ENCODE measurements at places on chromosomes 5 and 9.

DNA sequence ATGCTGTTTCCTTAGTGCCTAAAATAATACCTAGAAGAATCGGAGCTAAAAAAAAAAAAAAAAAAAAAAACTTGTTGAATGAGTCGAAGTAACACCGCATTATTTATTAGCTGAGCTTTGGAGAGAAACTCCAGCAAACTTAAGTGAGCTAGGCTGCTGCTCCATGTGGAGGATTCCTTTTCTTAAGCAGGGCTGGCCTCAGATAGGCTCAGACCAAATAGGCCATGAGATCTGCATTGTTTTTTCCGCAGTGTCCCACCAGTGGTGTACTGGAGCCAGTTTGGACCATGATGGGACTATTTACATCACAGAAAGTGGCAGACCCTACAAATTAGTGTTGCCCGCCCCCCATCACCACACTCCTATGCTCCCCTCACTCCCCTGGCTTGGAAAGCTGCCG, 341.4 kb downstream of the DTWD2 start:
- no peak for DNase-seq

DNA sequence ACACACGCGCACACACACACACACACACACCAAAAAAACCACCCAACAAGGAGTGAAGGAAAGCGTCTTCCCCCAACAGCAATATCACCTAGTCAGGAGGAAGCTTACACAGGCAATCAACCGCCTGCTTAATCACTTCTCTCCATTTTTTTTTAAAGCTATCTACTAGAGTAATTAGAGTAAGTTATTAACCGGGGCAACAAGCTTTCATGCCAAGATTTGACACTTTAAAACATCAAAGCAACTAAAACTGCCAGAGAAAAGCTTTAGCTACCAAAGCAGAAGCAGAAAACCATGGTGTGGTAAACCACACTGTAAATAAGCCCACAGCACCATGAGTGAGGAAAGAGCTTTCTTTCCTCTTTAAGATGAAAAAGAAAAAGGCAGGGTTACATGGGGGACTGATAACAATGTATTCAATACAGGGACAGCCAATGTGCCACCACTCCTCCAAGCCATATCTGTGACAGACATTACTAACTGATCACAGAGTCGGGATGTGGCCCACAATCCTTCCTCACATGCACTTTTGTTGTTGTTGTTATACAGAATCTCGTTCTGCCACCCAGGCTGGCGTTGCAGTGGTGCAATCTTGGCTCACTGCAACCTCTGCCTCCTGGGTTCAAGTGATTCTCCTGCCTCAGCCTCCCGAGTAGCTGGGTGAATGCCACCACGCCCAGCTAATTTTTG, 282.1 kb downstream of the CRB2 start:
- no peak for DNase-seq

DNA sequence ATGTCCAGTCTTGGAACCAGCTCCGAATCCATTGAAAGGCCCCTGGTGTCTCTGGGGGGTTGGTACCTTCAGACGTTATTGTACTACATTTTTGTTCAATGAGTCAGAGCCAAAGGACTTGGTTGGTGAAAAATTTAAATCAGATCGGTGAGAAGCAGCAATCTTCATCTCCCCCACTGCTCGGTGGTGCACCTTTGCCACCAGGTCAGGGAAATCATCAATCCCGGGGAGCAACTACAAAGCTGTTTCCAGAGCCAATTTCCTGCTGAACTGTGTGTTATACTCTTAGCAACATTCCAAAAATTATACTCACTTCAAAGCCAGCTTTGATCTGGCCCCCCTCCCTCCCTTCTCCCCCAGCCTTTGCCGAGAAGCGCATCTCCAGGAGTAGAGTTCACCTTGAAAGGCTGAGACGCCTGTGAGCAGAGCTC, 375.2 kb upstream of the WWC1 start:
- DNase-seq, result no peak

DNA sequence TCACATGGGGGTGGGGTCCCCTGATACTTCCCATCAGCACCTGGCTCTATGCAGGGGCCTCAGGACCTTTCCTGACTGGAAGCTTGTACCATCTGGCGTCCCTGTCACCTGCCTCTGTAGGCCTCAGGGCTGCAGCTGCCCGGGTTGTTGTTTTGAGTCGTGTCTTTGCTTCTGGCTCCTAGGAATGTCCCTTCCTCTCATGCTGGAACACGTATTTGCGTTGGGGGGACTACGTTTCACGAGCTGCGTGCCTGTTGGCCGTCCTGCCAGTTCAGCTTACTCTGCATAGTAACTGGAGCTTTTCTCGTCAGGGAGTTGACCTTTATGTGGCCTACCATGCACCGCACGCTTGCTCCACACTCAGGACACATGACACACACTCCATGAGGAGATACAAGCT, 54.9 kb upstream of the IRX4 start:
- DNase-seq, result no peak

DNA sequence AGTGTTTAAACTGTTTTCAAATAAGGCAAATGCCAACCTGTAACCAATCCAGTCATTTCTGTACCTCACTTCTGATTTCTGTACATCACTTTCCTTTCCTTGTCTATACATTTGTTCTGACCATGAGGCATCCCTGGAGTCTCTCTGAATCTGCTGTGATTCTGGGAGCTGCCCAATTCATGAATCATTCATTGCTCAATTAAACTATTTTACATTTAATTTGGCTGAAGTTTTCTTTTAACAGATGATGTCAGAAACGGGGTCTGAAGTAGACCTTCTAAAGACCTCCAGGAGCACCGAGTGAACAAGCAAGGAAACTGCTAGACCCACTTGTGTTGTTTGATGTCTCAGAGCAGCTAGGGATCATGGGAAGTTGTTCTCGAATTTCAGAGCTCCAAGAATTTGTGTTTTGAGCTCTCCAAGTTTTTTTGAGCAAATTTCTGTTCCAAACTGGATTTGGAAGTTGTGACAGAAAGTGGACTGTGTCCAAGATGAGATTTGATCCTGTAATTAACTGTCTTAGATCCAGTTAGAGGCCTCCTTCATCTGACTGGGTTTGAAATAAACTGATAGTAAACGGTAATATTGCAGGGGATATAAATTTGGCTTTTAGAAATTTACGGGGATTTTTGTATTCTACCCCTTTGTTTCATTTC, 490.8 kb upstream of the ST8SIA4 start:
- no peak for DNase-seq

DNA sequence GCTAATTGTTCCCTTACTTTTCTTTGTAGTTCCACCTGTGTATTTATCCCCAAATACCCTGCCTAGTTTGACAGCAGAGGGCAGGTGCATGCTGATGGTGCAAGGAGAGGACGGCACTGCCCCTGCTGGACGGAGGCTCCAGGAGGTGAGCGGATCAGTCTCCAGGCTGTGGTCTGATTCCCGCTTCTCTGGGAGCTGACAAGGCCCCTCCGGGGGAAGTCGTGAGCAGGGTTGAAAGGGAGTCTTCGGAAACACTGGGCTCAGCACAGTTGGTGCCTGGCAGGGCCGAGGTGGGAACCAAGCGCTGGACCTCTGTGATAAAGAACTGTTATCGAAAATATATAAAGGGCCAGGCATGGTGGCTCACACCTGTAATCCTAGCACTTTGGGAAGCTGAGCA, 52.9 kb downstream of the RASGEF1C start:
- DNase-seq, result no peak

GRCh38 chr5:82885627-82886389, 191.4 kb downstream of the TMEM167A start:
- no peak for DNase-seq

DNA sequence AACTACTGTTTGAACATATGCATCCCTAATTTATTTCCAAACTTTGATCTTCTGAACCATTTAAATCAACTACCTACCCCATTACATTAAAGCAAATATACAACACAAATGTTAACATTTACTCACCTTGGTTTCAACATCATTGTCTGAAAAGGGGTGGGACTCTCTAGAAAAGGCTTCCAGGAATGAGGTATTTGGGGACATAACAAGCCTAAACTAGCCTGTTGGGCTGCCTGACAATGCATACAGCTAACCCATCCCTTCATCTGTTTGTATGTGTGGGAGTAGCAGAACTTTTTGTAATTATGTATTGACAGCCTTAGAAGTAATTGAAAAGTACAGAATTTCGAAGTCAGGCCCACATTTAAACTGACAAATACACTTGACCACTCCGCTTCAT, 2225.9 kb upstream of the C9orf72 start:
- no peak for DNase-seq

DNA sequence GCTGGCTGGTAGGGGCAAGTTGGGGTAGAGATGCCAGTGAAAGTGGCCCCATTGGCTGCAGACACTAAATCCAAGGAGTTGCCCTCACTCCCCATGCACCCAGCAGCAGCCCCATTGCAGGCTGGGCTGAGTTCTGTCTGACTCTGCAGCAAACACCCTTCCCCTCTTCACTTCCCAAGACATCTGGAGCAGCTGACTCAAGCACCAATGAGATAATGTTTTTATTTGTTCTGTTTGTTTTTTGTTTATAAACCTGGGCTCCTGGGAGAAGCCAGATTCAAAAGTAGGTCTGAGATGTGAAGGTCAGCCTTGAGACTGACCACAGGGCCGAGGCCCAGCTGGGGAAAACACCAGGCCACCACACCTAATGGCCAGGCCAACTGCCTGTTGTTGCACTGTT, 545.9 kb upstream of the KLF4 start:
- no peak for DNase-seq

All from cortex of kidney (tissue), 1 donor.